ENCODE measurements at places on chromosomes 1 and 21. TPM values are rescaled to one million over a fixed set of nuclear protein-coding genes. Genes with fewer than 3 reads are reported as not detected.
A peak's percentile ranks its signal among the peaks of the same experiment; 100 is the strongest.

DNA sequence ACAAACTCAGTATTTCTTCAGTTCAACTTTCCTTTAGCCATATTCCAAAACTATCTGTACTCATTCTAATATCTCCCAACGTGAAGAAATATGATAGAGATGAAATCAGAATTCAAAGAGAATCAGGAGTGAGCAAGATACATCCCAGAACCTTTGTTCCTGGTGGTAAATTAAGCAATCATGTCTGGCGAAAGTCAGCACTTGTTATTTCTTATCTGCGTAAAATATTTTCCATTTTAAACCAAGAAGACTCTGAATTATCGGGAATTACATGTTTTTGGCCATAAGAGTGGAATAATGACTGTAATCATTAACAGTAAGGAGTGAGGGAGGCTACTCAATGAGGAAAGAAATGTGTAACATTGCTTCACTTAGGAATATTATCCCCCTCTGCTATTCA, 253.7 kb downstream of the PDE4B start:
- no peak for DNase-seq

DNA sequence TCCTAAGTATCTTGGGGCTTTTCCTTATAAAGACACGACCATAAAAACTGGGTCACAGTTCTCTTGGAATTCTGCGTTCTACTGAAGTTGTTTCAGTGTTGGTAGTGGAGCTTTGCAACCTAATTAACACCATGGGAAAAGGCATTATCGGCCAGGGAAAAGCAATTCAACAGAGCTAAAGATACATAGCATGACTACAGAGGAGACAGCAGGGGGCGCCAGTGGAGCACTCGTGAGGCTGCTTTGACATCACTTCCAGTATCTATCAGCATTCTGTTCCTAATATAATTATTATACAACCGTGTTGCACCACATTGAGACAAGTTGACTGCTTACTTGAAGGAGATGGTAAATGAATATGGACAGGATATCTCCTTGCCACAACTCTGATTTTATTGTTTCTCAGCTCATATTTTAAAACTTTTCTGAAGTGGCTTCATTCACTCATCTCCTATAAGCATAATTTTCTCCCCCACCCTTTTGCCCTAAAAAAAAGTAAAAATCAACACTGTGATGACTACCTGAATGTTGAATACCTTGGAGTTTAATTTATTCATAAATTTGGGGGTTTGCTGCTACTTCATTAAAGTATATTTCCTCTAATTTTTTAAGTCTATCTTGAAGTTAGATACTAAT, 39.4 kb downstream of the ZP4 start:
- peak; percentile 23 for DNase-seq

- no peak for DNase-seq
Observed at GRCh38 chr1:7808253-7808844, 24.3 kb downstream of the PER3 start.

DNA sequence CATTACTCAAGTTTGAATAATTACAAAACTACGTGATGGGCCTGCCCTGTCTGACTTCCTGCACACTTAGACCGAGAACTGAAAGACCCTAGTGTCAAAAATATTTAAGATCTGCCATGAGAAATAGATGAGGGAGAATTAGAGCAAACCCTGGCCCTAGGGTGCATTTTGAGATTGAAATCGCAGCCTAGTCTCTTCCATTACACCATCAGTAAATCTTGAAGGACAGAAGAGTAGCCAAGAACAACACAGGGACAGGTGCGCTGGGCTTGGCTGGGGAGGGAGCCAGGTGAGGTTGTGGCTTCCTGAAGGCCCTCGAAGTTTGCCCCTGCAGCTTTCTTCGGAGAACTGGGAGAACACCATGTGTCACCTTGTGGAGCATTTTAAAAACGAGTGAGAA, 36.7 kb upstream of the KIF26B start:
- no peak for DNase-seq

NTMT2 gene
- not detected for total RNA-seq

DNA sequence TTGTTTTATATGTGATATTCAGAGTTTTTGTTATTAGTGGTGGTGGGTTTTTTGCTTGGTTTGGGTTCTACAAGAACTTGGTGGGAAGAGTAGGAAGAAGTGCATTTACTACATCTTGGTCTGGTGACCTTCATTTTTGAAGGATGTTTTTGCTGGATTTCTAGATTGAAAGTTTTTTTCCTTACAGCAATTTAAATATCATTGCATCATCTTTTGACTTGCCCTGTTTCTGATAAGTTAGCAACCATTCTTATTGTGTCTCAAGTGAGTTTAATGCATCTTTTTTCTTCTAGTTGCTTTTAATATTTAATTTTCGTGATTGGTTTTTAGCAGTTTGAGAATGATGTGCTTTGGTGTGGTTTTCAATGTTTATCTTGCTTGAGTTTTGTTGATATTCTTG, 447.7 kb downstream of the DISC1 start:
- DNase-seq, result no peak

DNA sequence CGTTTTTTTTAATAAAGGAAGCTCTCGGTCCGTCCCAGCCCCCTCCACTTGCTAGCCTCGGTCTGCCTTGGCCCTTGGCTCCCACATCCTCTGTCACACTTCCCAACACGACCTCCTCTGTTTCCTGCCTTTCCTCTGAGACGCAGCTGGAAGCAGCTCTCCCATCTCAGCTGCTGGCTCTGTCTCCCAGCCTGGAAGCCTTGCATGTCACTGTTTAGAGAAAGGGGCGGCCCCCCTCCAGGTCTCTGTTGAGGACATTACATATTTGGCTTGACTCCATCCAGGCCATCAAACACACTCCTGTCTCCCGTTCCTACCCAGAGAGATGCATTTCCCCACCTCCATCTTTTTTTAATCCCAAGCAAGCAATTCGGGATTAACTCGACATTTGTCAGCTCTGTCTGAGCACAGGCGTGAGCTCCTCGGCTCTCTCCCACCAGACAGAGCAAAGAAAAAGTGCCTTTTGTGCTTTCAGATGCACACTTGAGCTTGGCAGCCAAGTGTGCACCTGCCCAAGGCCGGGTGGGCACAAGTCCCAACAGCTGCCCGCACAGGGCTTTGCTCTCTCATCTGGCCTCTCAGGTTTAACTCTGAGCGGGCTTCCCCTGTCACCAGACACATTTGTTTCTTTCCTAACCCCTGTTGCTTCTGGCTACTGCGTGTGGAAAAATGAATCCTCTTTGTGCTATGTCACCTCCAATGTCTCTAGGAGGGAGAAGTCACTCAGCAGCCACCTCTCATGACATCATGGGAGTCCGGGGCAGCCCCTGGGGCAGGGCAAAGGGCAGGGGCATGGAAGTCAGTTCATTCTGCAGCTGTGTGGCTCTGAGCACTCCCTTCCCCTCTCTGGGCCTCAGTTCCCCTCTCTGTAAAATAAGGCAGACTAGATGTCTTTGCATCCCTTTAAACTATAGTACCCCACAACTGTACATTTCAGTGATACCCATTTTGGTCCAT, 108.3 kb downstream of the KCND3 start:
- DNase-seq, result no peak

DNA sequence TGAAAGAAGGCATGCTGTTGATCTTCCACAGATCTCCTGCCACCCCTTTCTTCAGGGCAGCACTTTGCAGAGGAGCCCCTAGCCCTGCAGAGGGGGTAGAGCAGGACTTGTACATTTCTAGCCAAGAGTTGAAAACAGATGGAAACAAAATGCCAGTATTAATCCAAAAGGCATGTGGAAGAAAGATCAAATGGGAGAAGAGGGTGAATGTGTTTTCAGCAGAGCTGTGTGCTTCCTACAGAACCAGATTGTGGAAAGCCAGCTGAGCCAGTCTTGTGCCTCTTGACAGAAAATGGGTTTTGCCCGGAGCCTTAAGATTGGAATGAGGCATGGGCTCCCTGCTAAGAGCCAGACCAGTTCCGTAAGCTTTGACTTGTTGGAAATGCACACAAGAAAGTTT, 105.2 kb upstream of the TSPAN2 start:
- DNase-seq, result no peak

DNA sequence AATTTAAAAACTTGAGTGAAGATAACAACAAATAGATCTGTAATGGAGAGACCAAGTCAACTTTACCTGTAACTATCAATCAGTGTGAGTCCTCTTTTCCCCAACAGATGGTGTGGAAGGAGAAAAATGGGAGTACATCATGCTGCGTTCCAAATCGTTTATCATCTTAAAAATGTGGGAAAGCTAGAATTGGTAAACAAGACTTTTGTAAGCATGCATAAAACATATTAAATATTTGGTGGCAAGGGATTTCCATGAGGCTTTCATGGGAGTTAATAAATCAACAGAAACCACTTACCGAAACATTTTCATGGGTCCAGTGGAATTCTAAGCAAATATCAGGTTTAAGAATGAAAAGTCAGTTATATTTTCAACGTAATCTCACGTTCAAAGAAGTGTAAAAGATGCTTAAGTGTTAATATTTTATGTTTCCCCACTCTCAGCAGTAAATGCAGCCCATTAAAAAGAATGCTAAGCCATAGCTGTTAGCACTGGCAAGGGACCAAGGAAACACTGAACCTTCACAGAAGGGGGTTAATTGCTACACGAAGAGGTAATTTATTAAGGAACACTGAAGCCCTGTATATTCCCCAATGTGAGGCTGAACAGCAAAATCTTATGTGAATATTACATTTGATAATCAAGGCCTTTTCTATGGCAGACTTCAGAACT, 117.0 kb downstream of the ZC3H11B start:
- no peak for DNase-seq

GRCh38 chr21:36747041-36747814, 48.3 kb downstream of the SIM2 start:
- DNase-seq, result no peak

DNA sequence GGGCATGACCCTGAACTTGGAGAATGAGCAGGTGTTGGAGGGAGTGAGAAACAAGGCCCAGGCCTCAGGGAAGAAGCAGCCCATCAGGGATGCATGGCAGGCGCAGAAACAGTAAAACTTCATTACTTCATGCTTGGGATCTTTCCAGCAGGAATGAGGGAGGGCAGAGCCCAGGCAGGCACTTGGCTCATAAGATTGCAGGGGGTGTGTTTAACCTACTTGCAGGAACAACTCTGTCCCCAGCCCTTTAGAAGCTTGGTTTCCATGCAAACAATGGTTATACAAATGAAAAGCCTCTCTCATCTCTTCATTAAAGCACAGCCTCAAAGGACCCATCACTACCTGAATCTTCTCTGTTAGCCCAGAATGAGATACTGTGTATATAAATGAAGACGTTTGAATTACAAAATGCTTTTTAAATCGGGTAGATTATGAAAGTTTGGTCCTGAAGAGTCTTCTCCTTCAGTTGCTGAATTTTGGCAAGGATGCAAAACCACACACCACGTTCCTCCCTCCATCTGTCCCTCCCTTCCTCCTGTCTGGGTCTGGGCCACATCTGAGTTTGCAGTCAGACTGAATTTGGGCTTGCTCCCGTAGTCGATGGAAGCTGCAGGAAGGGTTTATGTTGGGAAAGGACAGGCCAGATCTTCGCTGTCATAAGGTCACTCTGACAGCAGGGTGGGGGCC, 154.4 kb upstream of the KLHDC7A start:
- DNase-seq, result no peak

GRCh38 chr1:47460456-47460855, 22.6 kb downstream of the FOXD2 start:
- DNase-seq, result no peak

GRCh38 chr1:93801471-93801870, 77.5 kb downstream of the DNTTIP2 start:
- DNase-seq, result no peak

OPTC gene
- not detected for total RNA-seq

GRCh38 chr1:20271498-20272400, 18.9 kb upstream of the VWA5B1 start:
- DNase-seq, result no peak

CAPN2 gene
- total RNA-seq, result 176 TPM

GRCh38 chr21:35508139-35508888, 459.2 kb upstream of the RUNX1 start:
- peak; percentile 28 for DNase-seq

DNA sequence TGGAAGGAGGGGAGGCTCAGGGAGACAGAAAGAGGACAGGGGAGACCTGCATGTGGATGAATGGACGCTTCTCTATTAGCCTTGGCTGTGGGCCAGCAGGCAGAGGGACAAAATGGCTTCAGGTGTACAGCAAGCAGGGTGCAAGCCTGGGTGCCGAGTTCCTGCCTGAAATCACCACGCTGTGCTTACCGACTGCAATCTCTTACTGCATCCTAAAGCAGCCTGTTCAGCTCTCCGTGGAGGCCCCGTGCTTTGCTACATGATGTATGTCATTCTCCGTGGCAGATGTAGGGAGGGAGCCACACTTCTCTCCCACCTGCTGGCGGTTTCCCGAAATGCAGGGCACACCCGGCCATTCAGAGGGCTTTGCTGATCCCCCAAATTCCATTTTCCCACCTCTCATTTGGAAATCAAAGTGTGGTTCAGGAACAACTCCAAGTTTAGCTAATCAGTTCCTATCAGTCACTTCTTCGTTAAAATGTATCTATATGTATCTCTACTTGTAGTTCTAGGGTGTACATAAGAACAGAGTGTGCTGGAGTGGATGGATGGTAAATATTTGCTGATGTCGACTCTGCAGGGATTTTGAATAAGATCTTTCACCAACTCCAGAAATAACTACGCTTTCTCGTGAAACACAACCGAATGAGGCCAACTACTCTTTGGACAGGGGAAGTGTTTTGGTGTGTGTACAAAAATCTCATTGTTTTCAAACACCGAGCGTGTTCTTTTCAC, 122.3 kb upstream of the BACE2 start:
- DNase-seq, result no peak

GRCh38 chr1:76492752-76493430, 374.4 kb upstream of the ST6GALNAC5 start:
- DNase-seq, result no peak

SPRR1B gene
- not detected for total RNA-seq

- DNase-seq, result no peak
Observed at GRCh38 chr1:245797592-245798348, 643.0 kb downstream of the KIF26B start.

- peak; percentile 75 for DNase-seq
Observed at GRCh38 chr1:41432481-41433280, 51.8 kb downstream of the EDN2 start.

CHRM3 gene
- not detected for total RNA-seq

- DNase-seq, result no peak
Observed at GRCh38 chr1:30522031-30523004, 201.1 kb downstream of the MATN1 start.

SNX7 gene
- not detected for total RNA-seq

- DNase-seq, result no peak
Observed at GRCh38 chr1:205800981-205801703, 11.9 kb downstream of the SLC41A1 start.

Data from activated CD8-positive, alpha-beta T cell treated with anti-CD3 and anti-CD28 coated beads, Interleukin-2, amount 10 ng/mL, durations not matched to agents 7 days and 5 days (primary cell).